ENCODE measurements at places on chromosomes 12 and 14. TPM values are rescaled to one million over a fixed set of nuclear protein-coding genes. Genes with fewer than 3 reads are reported as not detected.

GRCh38 chr14:46581036-46581671 is 70.4 kb downstream of the RPL10L start:
- no peaks in the 10 kb centered on the region for H3K36me3 ChIP-seq
- no peaks in the 10 kb centered on the region for H3K27me3 ChIP-seq
- no peak overlapping the region for H3K4me3 ChIP-seq
- no peaks in the 10 kb centered on the region for H3K4me1 ChIP-seq

GRCh38 chr12:10247436-10248058 is 34.9 kb downstream of the GABARAPL1 start:
- no peak for DNase-seq
- no peaks in the 10 kb centered on the region for H3K27me3 ChIP-seq
- no peak overlapping the region for H3K27ac ChIP-seq
- peaks cover 21% of the 10 kb centered on the region for H3K4me1 ChIP-seq

DNA sequence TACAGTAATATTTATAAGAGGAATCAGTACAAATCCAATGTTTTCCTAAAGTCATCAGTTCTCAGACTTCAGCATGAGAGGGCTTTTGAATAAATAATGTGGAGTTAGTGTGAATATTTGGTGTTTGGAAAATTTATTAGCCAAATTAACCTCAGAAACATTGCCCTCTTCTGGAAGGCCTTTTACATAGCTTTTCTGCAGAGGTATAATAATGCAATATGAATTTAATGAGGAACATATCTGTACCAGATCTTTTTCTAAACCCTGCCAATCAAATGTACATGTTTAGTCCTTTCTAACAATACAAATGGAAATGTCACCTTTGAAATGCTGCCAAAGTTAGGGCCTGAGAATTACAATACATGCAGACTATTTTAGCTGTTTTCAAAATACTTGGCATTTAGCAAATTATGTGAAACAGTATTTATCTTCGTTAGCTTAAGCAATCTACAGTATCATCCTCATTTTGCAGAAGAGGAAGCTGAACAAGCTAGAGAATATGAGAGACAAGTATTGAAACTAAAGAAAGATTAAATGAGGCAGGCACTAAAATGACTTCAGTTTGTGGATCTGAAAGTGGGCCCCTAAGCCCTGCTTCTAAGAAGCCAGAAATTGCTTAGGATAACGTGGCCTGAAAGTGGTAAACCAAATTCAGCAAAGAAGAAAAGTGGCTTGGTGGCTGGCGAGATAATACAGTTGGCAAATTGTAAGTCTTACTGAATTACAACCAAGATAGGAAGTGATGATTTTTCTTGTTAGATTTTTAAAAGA is 60.4 kb upstream of the MANSC4 start:
- no peak for DNase-seq
- H3K4me1 ChIP-seq = no peaks in the 10 kb centered on the region
- no peak overlapping the region for H3K4me3 ChIP-seq
- no peak overlapping the region for H3K27ac ChIP-seq
- no peaks in the 10 kb centered on the region for H3K27me3 ChIP-seq

DNA sequence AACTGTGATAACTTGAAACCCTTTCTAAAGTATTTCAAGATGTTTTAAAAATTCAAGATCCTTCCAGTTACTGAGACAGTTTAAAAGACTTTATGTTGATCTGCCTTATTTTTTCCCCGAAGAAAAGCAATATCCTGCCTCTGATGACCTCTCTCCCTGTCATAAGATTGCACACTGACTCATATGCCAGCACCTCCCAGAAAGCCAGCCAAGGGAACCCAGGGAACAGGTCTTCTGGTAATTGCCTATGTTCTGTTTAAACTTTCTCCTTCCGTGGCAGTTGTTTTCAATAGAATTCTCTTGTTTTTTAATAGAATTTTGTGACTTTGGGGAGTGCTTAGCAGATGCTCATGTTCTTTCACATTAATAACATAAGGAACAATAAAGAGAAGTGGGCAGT is 300.2 kb upstream of the PRKD1 start:
- no peaks in the 10 kb centered on the region for H3K27me3 ChIP-seq
- no peak overlapping the region for H3K4me3 ChIP-seq
- H3K36me3 ChIP-seq = no peaks in the 10 kb centered on the region
- DNase-seq = no peak
- no peak overlapping the region for H3K27ac ChIP-seq
- no peaks in the 10 kb centered on the region for H3K4me1 ChIP-seq

DNA sequence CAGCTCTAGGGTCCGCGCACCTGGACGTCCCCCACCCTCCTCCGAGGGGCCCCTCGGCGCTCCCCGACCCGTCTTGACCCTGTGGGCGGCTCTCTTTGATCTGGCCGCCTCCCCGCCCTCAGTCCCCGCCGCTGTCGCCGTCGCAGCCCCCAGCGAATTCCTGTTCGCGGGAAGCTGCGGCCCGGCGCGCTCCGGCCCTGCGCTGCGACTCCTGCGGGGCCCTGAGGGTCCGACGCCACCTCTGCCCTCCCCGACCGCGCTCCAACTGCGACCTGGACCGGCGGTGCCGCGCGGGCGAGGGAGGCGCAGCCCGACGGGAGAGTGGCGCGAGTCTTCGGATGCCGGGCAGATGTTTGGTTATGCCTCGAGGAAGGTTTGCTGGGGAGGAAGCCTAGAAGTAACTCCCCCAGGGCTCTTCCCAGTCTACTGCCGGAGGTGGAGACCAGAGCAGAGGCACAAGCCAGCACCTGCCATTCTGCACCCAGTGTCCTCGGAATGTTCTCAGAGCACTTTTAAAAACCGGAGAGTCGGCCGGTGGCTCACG is 440 bp upstream of the ISM2 start:
- H3K27me3 ChIP-seq = peaks cover 7% of the 10 kb centered on the region
- H3K27ac ChIP-seq = no peak overlapping the region
- no peak for DNase-seq

- no peak overlapping the region for H3K27ac ChIP-seq
- no peaks in the 10 kb centered on the region for H3K27me3 ChIP-seq
- DNase-seq = no peak
- no peaks in the 10 kb centered on the region for H3K36me3 ChIP-seq
These were observed 14.8 kb downstream of the IRAK3 start for GRCh38 chr12:66203820-66204219.

DNA sequence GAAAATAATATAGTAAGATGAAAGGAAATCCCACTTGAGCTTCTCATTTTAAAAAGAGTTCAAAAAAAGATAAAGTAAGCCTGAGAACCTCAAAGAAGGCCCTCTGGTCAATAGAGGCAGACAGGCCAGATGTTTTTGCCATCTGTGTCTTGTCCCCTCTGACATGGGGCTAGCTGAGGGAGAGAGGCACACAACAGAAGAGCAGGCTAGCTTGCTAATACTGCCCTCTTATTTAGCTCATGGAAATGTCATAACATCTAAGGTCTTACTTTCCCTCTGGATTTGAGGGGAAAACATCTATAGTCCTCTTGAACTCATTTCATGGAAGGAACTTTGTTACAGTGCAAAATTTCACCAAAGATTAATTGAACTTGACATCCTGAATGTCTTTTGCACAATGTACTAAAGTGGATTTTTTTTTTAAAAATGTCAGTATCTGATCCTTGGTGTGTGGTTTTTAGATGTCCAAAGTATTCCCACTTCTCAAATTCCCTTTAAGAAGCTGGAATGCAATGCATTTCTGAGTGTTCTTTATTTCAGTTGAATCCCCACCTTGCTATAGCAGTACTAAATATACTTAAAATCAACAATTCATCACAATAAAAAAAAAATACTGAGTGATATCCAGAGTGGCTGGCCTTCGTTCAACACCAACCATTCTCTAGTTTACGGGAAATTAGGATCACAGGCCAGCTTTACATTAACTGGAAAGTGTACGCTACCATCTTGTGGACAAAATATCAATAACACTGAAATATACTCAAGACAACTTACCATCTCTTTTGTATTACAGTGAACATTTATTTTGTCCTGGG is 176.7 kb downstream of the PAH start:
- no peaks in the 10 kb centered on the region for H3K27me3 ChIP-seq
- no peaks in the 10 kb centered on the region for H3K4me1 ChIP-seq
- H3K4me3 ChIP-seq = no peak overlapping the region
- no peaks in the 10 kb centered on the region for H3K36me3 ChIP-seq
- H3K27ac ChIP-seq = no peak overlapping the region

DNA sequence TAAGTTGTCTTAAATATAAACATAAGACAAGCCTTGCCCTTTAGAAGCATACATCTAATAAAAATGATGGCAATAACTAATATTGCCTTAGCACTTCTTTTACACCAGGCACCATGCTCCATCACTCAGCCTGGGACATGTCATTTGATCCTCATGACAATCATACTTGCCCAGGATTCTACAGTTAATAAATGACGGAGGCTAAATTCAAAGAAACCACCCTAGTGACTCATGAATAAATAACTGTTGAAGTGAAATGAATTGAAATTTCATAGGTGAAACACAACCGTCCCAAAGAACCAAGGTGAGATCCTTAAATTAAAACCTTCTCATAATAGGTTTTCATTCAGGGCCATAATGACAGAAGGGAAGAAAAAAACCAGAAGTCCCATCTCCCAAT is 89.5 kb downstream of the GRIN2B start:
- no peak for DNase-seq
- no peak overlapping the region for H3K4me3 ChIP-seq
- no peaks in the 10 kb centered on the region for H3K36me3 ChIP-seq
- no peaks in the 10 kb centered on the region for H3K27me3 ChIP-seq
- no peak overlapping the region for H3K27ac ChIP-seq

DNA sequence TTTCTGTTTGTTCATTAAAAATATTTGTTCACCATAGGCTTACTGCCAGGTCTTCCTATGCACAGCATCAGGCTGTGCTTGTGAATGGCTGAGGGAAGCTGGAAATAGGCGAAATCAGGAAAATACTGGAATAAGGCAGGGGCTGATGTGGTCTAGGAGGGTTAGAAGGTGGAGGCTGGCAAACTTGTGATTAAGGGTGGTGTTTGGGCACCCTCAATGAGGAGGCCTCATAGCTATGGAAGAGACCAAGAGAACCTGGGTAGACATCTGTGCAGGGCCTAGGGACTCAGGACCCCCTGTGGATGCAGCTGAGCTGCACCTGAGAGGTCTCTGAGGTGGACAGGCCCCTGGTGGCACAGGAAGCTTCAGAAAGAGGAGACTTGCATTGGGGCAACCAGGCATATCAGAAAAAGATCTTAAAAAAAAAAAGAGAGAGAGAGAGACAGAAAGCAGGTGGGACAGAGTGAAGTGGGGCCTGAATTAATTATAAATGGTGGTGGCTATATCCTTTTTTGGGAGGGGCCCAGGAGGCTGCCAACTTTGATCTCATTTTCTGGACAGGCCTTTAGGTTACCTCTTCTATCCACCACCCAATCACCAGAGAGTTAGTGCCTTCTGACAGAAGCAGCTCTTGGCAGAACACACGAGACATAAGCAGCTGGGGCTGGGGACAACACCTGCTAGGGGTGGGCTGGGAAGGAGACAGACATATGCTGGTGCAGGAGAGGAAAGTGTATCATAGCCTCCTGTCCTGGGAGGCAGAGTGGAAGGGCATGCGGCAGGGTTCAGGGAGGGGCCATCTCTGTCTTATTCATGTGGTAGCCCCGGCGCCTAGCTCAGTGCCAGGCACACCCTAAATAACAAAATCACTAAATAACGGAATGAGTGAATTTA is 46.7 kb upstream of the ATP23 start:
- H3K4me3 ChIP-seq = no peak overlapping the region
- peaks cover 29% of the 10 kb centered on the region for H3K4me1 ChIP-seq

FAM181A gene
- total RNA-seq = not detected

KLRC1 gene
- total RNA-seq = 3.1 TPM

POTEM gene
- total RNA-seq = not detected

NDUFA12 gene
- total RNA-seq = 120 TPM

CKAP4 gene
- 13.8 TPM for total RNA-seq

OR6C2 gene
- total RNA-seq = not detected

PSMA6 gene
- total RNA-seq = 93.6 TPM

Measured in T-cell (primary cell).